ENCODE measurements at places on chromosomes 4 and X. TPM values are rescaled to one million over a fixed set of nuclear protein-coding genes. Genes with fewer than 3 reads are reported as not detected.

DNA sequence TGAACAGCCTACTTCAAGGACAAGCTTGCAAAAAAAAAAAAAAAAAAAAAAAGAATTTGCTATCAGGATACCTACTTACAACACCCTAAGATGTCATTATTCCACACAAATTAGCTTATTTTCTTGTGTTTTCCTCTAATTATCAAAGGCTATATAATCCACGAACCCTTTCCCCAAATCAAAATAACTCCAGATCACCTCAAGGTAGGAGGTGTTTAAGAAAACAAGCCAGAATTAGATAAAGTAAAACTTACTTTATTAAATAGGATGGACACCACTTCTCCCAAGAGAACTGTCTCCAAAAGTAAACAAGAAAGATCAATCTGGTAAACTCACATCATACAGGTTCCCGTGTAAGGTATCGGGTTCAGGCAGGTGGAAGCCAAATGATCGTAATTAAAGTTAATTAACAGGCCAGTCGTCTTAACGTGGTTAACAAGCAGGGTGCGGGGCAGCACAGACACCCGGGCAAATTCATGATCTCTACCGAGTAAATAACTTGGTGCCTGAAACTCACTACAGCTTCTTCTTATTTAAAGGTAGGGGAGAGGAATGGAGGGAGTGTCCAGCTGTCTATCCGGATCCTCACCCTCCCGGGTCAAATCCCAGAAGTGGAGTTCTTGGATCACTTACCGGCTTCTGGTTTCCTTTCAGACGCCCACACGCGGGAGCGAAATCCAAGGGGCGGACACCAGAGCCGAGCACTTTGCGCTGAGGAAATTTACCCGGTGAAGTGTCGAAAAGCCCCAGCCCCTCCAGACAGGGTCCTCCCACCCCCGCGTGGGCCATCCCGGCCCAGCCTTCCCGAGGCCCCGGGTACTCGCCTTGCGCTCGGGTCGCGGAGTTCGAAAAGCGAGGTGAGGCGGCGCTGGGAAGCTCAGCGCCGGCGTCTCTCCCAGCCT is 708 bp downstream of the ARAP2 start:
- no peak for DNase-seq

- DNase-seq: no peak
These were observed 23.3 kb downstream of the SHROOM3 start for GRCh38 chr4:76458297-76458696.

DNA sequence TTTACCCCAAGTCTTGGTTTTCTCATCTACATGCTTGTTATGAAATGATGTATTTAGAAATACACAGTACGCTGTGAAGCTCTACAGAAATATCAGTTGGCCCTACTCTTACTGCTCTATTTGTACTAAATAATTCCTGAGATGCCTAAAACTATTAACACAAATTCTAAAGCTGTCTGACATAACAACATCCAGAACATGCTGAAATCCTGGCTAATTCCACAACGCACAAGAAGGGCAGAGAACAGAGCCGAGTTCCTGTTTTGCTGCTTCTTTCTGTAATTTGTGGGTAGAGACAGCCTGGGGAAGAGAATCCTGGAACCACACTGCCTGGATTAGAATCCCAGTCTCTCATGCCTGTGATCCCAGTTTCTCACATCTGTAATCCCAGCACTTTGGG is 59.0 kb downstream of the ZNF827 start:
- no peak for DNase-seq

GRCh38 chr4:95084584-95084983 is 326.8 kb downstream of the BMPR1B start:
- no peak for DNase-seq

DNA sequence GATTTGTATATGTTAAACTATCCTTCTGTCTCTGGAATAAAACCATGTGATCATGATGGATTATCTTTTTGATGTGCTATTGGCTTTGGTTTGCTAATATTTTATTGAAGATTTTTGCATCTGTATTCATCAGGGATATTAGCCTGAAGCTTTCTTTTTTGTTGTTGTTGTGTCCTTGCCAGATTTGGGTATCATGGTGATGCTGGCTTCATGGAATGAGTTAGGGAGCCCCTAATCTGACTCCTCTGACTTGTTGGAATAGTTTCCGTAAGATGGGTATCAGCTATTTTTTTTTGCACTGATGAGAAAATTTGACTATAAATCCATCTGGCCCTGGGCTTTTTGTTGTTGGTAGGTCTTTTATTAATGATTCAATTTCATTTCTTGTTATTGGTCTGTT is 45.7 kb downstream of the ATP10D start:
- no peak for DNase-seq

DNA sequence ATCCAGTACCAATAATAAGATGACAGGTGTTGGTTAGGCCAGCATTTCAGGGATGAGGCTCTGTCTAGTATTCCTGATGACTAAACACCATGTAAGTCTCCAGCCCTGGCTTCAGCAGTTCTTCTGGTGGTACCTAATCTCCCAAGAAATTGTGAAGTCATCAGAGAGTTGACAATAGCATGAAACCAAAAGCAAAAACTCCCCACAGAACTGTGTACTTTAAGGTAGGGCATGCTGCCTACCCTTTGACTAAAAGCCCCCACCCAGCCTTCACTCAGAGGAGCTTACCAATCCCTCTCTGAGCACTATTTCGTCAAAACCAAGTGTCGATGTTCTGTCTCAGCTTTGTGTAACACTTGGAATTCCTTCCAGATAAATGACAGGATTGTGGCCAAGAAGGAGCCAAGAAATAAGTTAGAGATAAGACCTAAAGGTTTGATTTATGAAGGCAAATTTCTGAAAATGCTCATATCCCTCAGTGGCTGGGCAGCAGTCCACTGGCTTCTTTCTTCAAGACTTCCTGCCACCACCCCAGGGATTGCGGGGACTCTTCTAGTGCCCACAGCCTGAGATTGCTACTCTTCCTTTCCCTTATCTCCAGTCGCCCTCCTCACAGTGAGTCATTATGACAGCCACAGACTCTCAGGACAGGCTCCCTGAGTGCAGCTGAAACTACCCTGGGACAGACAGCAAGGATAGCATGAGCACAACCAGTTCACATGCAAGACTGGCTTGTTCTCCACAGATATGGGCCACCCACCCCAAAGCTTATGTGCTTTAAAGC is 67.3 kb upstream of the LHFPL1 start:
- DNase-seq: no peak

GRCh38 chr4:98779088-98779487 is 120.7 kb upstream of the TSPAN5 start:
- DNase-seq: no peak

DNA sequence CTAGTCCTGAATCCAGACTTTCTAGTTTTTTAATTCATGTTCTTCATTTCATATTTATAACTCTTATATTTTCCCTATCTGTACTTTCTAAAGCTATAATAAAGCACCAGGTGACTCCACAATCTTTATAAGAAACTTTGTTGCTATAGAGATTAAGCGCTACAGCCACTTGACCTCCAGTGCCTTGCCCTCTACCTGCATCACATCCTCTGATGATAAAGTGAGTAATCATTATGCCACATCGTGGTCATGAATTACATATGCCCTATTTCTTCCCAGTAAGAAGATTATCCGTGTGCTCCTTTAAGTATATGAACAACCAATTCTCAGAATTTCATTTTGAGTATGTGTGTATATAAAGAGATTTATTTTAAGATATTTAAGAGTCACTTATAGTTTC is 6.8 kb upstream of the DYNLT3 start:
- no peak for DNase-seq

DNA sequence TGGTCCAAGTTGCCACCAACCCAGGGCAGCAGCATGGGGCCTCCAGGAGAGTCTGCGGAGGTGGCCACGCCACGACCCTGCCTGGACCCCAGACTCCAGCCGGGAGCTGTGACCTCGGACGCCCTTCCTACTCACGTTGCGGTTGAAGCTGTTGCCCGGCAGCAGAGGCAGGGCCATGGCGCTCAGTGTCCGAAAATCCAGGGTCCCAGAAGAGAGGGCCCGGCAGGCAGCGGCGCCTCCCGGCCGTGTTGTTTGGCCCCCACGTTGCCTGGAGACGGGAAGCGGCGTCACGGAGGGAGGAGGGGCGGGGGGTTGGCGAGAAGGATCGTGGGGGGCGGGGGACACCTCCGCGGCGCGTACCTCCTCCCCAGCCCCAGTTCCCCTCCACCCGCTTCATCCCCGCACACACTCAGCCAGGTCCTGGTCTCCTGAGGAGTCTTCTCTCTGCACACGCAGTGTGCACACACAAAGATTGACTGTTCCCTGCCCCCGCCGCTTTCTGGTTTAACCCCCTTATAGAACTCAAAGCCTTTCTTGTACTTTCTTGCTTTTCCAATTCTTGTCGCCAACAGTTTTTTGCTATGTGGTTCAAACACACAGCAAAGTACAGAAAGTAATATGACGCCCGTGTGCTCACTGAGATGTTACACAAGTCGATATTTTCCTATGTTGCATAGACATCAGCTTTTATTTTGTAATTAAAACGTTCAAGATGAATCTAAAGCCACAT is at the start of gene EFHC2:
EFHC2 (minus strand) TSS at position 261 of the 730 bp plus-strand sequence; CDS start at position 177, 84 bp downstream.
- DNase-seq: peak; percentile 46

DNA sequence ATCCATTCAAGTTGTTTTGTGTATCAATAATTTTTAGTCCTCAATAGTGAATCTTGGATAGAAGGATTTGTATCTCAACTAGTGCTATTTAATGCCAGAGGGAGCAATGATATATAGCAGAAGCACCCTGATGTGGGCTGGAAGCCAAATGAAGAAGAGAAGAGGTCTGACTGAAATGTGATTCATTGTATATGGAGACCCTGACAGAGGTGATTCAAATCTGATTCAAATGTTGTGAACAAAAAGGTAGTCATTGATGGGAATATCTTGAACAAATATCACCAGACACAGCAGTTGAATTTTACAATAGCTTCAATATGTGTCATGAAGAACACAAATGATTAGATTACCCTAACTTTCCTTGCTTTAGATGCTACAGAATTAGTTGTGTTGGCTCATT is 27.5 kb upstream of the SULT1B1 start:
- DNase-seq: no peak

Gene NXF3
- total RNA-seq: not detected

DNA sequence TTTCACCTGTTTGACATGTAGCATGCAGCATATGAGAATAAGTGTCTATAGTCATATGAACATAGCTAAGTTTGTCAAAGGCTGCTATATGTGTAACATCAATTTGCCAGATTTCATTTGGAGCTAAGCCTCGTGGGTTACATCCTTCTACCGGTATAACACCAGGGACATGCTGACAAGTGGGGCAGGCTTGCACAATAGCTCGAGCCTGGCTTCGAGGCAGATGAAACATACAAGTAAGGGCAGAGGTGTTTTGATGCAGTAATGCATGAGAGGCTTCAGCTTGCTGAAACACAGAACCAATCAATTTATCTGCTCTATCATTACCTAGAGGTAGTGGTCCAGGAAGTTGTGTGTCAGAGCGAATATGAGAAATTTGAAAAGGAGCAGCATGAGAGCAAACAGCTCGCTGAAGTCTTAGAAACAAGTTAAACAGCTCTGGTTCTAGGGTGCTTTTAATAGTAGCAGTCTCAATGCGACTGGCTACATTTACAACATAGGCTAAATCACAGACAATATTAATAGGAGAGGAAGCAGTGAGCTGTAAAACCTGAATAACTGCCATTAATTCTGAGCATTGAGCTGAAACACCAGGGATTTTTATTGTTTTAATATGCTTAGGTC is 14.9 kb upstream of the UGDH start:
- DNase-seq: no peak

- no peak for DNase-seq
These were observed 33.4 kb downstream of the ANXA3 start for GRCh38 chr4:78584863-78585547.

Gene PJA1
- 53.6 TPM for total RNA-seq

DNA sequence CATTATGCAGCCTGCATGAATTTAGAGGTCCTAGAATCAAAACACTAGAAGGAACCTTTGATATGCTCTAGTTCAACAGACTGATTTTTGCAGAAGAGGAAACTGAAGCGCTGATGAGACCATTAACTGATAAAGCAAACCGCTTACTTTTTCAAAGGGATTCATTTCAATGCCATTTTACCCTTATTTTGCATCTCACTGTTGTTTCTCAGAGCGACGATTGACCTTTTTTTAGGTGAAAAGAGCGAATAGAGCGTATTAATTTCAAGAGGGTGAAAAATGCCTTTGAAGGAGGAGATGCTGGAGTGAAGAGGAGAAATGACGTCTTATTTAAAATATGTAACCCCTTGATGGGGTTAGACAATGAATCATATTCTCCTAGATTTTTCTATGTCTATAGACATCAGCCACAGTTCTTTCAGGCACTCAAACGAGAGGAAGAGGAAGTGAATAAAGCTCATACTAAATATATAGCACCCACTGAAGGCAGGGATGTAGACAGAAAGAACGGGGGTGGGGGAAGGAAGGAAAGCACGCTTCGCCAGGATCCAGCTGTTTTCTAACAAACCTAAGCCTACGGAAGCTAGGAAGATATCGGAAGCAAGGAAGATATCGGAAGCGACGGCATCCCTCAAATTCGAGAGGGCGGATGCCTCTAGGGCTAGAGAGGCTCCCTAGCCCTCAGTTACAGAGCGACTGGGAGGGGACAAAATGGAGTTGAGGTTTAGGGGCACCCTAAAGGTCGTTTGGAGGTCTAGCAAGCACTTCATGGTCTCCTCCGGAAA is 848 bp downstream of the ACSL4 start:
- DNase-seq: peak; percentile 25

Gene TLR1
- 0.03 TPM for total RNA-seq

GRCh38 chr4:30792601-30793000 is 72.4 kb downstream of the PCDH7 start:
- DNase-seq: peak; percentile 23

GRCh38 chr4:56210397-56210796 is 176.9 kb downstream of the AASDH start:
- DNase-seq: no peak

GRCh38 chr4:101198682-101199339 is 148.5 kb downstream of the PPP3CA start:
- no peak for DNase-seq

- no peak for DNase-seq
These were observed 10.6 kb downstream of the CXCL2 start for GRCh38 chr4:74088396-74088795.

DNA sequence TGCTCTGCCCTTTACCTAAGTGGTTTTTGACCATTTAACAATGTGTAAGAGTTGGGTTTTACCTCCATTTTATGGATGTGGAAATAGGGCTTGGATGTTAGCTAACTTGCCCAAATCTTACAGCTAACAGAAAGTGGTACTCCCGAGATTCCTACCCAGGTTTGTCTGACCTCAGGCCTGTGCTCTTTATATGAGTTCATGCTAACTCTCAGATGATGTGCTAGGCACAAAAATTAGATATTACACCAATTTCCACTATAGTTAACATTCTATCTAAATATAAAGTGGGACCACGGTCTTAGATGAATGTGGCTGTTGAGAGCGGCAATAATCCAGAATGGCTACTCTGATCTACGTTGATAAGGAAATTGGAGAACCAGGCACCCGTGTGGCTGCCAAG is at the start of gene PTTG2:
PTTG2 (plus strand) TSS at position 301 of the 400 bp plus-strand sequence; CDS start at position 338, 37 bp downstream.
- no peak for DNase-seq

Gene DIAPH2
- total RNA-seq: 16.7 TPM

Gene STPG2
- total RNA-seq: 0.06 TPM

DNA sequence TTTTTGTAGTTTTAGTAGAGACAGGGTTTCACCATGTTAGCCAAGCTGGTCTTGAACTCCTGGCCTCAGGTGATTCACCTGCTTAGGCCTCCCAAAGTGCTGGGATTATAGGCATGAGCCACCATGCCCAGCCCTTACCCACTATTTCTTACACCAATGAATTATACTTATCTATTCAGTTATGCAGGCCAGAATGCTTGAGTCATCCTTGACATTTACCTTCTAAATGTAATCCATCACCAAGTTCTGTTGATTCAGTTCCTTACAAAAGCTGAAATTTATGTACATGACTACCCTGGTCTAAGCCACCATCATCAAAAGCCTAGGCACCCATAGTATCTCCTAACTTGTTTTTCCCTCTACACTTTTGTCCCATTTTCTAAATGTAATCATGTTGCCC is 585.7 kb downstream of the IL15 start:
- no peak for DNase-seq
